Stimulated activated CD4-positive, alpha-beta T cell treated with anti-CD3 and anti-CD28 coated beads, Interleukin-1b, Interleukin-23, amount 100 ng/mL, for 1 hour (primary cell): ENCODE measurements at places on chromosomes 12 and 14.

DNA sequence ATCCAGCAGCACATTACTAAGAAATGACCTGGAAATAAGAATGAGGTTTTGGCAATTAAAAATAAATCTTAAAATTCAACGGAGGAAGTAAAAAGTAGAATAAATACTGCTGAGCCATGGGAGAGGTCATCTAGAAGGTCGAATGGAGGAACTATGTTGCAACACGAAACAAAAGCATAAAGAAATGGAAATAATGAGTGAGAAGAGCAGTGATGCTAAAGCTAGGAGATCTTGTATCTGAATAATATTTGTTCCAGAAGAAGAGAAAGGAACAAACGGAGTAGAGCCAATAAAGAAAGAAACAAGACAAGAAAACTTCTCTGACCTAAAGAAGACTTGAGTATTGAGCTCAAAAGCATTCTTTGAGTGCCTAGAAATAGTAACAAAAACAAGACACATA, 6.6 kb upstream of the KRT7 start:
- DNase-seq, result no peak

DNA sequence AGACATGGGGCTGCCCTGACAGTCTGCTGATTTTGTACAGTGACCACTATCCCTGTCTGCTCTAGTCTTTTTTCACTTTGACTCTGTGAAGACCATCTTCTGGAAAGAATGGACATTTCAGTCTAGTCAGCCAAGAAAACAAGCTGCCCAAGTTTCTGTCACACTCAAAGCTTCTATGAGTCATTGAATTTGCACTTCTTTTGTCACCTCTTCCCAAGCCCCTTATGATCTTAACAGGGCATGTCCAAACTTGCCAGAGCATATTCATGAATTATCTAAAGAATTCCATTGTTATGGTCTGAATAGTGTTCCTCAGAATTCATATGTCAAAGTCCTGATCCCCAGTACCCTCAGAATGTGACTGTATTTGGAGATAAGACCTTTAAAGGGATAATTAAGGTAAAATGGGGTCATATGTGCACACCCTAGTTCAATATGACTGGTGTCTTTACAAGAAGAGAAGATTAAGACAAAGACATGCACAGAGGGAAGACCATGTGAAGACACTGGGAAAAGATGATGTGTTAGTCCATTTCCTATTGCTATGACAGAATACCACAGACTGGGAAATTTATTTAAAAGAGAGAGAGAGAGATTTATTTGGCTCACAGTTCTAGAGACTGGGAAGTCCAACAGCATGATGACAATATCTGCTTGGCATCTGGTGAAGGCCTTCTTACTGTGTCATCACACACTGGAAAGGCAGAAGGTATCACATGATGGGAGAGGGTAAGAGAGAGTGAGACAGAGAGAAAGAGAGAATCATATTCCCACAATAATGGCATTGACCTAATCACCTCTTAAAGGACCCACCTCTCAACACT, 242.6 kb downstream of the BTG1 start:
- DNase-seq, result no peak

DNA sequence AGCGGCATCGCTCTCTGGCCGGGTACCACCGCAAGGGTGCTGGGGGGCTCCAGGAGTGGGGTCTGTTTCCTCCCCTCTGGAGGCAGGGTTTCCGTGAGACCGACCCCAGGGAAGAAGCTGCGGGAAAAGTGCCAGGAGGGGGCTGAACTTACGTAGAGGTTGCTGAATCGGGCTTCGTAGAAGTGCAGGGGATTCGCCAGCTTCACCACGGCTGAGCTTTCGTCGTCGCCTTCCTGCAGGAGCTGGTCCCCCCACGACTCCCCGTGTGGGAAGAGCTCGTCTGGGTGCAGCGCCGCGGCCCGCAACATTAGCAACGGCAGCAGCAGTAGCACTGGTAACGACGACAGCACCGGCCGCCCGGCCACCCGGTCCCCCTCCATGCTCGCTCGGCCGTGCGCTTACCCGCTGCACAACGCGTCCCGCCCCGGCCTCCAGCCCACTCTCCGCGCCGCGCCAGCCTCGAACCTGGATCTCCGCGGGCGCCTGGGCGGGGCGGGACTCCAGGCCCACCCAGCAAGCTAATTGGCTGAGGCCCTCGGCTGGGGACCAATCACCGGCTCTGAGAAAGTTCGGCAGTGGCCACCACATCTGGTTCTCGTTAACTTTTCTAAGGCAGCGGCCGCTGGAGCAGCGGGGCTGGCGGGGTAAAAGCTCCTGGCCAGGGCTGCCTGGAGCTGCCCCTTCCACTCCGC, at the start of gene NID2:
TSS of gene NID2 (minus strand) at position 445 of the 692 bp plus-strand sequence. CDS start at position 380, 65 bp downstream.
- no peak for DNase-seq

- DNase-seq, result no peak
Measured at GRCh38 chr12:15563663-15564062, 225.5 kb downstream of the EPS8 start.

DNA sequence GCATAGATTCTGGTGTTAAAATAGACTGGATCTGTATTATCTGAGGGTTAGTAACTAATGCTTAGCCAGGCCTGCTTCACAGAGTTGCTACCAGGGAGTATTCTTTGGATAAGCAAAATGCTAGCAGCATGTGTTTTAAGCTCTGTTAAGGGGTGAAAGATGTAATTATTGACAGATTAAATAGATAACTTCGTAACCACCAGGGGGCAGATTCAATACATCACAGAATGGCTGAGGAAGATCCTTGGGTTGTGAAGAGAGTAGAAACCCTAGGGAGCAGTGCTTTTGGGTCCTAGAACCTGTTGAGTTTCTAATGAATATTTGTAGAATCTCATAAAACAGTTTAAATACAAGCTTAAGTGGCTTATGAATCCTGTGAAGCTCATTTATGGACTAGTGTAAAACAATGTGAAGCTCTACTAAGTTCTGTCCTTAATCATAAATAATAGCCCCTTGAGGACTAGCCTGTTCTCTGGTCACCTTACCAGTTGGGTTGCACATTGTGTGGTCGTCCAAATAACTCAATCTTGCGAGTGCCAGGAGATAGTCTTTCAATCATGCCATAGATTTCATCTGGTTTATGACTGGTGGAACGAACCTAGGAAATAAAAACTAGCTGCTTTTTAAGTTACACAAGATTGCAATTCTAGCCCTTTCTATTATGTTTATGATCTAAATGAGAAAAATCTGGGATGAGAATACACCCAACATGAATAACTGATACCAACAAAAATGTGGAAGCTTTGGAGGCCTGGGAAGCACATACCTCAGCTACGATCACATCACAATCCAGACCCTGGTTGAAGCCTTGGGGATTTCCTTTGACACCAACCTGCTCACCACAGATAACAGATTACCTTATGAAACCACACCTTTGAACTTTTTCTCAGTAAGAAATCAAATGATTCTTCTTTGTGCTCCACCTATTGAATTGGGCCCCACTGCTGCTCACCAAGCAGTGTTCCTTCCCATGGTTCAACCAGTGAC, 12.3 kb downstream of the METTL3 start:
- no peak for DNase-seq

DNA sequence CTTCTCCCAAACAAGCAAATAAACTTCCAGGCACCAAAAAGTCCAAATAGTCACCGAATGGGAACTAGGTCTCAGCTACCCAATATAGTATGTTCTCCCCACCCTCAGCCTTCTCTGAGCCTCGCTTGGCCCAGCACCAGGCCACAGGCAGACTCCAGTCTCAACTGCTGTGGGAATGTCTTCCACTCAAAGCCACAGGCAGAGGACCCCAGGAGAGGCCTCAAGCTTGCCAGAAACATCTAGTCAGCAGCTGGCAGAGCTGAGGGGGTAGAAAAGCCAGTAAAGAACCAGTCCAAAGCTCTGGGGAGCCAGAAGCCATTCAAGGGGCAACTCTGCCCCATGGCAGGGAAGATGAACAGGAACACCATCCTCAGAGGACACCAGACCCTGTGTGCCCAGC, 41.8 kb downstream of the FMNL3 start:
- no peak for DNase-seq

GRCh38 chr12:71702590-71702989, 16.7 kb downstream of the TMEM19 start:
- DNase-seq, result no peak

DNA sequence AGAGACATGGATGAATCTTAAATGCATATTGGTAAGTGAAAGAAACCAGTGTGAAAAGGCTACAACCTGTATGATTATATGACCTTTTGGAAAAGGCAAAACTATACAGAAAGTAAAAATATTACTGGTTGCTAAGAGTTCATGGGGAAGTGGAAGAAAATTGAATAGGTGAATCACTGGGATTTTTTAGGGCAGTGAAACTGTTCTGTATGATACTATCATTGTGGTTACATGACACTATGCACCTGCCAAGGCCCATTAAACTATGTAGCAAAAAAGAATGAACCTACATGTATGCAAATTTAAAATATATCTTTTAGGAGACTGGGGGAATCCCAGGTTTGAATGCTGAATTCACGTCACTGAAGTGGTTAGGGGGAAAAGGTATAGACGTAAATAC, 12.6 kb upstream of the OR8S1 start:
- no peak for DNase-seq

- DNase-seq, result no peak
Measured at GRCh38 chr14:71618716-71619115, 313.5 kb upstream of the RGS6 start.

- DNase-seq, result no peak
Measured at GRCh38 chr14:77242752-77243151, 28.3 kb downstream of the NGB start.

GRCh38 chr12:100656856-100657255, 83.4 kb downstream of the GAS2L3 start:
- DNase-seq, result no peak

DNA sequence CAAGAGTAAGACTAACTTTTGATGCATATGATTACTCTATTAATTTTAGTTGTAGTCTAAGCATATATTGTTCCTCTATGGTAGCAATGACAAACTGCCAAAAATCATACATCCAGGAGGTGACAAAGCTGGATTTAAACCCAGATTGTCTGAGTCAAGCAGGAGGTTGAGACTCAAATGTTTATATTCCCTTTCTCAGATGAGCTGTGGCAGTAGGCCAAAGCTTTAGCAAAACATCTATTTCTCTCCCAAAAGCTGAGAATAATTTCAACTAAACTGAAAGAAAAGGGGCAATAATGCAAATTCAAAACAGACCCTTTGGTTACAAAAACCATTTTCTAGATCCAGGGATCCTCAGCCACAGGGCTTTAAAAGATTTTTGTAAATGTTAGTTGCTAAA, 173.6 kb downstream of the SEC23A start:
- no peak for DNase-seq

GRCh38 chr12:56104815-56105608, 653 bp downstream of the PA2G4 start:
- DNase-seq, result no peak

- DNase-seq, result no peak
Measured at GRCh38 chr12:130079279-130079678, 83.0 kb upstream of the FZD10 start.
